Neural progenitor cell (in vitro differentiated cells): ENCODE measurements at places on chromosomes 16 and 17. TPM values are rescaled to one million over a fixed set of nuclear protein-coding genes. Genes with fewer than 3 reads are reported as not detected.
A peak's percentile ranks its signal among the peaks of the same experiment; 100 is the strongest.

The AIPL1 gene
- 0.37 and 2.3 TPM in 2 replicates for total RNA-seq

The VASN gene
- 3.1 and 7.5 TPM in 2 replicates for total RNA-seq

The TBC1D3D gene
- 0.06 TPM in 1 of 2 replicates, not detected in the other for total RNA-seq

DNA sequence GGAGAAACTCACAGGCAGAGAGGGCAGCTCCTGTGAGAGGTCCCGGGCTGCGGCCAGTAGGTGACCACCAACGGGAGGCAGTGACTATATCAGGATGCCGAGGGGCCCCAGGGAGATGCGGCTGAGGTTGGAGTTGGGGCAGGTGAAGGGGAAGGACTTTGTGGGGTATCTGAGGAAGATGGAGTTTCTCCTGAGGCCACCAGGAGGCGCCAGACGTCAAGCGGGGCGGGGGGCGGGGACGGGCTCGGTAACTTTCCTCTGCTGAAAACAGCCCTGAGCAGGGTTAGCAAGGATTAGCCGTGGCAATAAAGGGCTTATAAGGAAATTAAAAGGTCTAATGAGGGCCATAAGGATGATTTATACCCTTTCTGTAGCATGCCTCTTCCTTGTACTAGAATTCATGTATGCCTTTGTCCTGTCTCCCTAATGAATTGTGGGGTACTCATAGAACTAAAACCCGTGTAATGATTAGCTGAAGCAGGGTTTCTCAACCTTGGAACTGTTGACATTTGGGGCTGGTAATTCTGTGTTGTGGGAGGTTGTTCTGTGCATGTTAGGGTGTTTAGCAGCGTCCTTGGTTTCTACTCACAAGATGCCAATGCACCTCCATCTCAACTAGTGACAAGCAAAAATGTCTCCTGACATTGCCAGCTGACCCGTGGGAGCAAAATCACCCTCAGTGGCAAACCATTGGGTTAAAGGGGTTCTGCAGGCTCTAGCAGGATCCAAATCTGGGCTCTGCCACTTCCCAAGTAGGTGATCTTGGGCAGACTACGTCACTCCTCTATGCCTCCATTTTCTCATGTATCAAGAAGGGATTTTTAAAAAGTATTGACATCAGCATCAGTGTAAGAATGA is 74.8 kb upstream of the GRIN2A start:
- DNase-seq = peak; percentile 72
- H3K27me3 ChIP-seq = no peaks in the 10 kb centered on the region
- peaks cover 9% of the 10 kb centered on the region for H3K4me1 ChIP-seq
- no peak overlapping the region for H3K4me3 ChIP-seq
- H3K27ac ChIP-seq = no peak overlapping the region

DNA sequence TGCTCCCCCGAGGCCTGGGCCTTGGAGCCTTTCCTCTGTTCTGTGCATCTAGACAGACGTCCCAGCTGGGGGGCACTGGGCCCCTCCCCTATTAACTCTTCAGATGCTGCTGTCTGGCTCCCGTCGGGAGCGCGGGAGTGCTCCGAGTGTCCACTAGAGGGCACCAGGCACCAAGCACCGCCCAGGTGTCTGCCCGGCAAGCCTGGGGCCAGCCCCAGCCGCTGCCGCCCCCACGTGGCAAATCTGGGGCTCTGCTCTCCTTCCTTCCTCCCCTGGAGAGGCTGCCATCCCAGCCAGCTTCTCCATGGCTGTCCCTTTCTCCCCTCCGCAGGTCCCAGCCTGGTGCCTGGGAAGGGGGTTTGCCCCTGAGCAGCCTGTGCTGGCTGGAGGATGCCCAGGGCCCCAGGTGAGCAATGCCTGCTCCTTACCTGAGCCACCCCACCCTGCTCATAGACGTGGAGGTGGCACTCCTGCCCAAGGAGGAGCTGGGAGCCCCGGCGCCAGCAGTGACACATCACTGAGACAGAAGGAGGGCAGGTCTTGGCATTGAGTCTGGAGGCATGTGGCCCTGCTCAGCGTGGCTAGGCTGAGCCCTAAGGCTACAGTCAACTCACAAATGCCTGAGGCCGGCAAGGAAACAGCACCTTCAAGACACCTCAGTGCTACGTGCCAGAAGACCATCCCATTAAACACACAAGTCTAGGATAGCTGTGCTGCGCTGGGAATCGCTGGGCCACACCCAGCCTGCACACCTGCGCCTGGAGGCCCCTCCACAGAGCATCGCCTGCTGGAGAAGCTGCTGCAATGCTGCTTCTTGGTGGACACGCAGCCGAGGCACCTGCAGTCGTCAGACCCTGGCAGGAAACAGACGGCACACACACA is 19.7 kb downstream of the TMEM235 start:
- no peak overlapping the region for H3K4me3 ChIP-seq
- no peak overlapping the region for H3K27ac ChIP-seq
- DNase-seq = peak; percentile 95
- H3K4me1 ChIP-seq = peaks cover 9% of the 10 kb centered on the region
- H3K36me3 ChIP-seq = no peaks in the 10 kb centered on the region
